Kidney epithelial cell (primary cell): ENCODE measurements at places on chromosomes 12 and 14.

DNA sequence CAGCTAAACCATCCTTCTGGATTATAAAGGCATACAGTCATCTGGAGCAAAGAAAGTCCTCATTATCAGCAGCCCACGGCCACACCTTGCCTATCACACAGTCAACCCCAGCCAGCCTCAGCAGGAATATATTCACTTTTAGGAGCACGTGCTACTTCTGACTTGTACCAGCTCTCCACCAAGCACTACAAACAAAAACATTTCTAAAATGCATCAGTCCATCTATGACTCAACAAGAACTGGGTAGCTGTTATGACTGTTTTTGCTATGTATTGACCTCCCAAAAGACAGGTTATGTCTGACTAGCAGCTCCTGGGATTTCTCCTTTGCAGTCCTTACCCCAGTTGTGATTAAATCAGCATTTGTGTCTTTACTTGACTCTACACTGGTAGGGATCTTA, 31.2 kb downstream of the NUAK1 start:
- DNase-seq: no peak

DNA sequence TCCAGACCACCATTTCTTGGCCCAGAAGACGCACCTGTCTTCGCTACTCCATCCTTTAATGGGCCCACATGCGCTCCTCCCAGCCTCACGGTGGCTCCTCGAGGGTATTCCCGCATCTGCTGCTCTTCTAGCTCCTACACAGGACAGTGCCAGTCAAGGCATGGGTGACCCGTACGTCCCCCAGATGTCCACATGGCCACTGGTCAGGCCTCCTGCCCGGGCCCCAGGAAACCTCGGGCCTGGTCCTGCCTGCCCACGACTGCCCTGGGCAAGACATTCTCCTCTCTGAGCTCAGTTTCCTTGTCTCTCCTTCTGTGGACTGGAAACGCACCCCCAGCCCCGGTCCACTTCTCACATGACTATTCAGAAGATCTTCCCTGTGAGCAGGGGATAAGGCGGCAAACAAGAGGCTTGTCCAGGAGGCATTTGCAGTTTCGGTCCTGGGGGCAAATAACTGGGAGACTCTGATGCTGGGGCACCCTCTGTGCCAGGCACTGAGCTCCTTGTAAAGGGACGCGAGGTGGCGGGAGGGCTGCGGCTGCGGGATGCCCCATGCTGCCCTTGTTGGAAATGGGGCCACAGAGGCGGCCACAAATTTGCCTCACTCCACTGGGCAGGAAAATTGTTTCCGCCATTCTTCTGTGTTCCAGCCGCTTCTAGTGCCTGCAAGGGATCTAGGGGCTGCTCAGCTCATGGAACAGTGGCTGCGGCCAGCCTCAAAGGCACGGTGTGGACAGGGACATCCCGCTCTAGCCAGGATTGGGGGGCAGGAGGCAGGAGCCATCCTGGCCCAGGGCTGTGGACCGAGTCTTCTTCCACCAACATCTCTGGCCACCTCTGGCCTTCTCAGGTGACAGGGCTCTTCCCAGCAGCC, 6.8 kb upstream of the BEGAIN start:
- DNase-seq: no peak

DNA sequence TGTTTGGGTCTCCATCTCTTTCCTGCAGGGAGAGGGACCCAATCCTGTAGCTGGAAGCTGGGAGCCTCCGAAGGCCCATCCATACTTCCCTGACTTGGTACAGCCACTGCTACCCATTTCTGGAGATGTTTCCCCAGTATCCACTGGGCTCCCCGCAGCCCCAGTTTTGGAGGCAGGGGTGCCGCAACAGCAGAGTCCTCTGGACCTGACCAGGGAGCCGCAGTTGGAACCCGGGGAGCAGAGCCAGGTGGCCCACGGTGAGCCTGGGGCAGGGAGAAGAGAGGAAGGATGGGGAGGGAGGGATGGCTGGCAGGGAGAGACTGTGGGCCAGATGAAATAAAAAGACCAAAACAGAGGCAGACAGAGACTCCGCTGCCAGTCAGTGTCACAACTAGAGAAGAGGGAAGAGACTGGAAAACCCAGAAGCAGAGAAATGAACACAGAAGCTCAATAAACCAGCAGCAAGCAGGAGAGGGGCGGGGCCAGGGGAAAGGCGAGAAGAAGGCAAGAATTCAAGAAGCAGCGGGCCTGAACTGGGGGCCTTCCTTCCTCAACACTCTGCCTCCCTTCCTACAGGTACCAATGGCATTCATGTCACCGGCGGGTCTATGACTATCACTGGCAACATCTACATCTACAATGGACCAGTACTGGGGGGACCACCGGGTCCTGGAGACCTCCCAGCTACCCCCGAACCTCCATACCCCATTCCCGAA, 6.3 kb downstream of the LTBR start:
- no peak for DNase-seq

GRCh38 chr12:88638966-88639760, 58.9 kb upstream of the KITLG start:
- no peak for DNase-seq

DNA sequence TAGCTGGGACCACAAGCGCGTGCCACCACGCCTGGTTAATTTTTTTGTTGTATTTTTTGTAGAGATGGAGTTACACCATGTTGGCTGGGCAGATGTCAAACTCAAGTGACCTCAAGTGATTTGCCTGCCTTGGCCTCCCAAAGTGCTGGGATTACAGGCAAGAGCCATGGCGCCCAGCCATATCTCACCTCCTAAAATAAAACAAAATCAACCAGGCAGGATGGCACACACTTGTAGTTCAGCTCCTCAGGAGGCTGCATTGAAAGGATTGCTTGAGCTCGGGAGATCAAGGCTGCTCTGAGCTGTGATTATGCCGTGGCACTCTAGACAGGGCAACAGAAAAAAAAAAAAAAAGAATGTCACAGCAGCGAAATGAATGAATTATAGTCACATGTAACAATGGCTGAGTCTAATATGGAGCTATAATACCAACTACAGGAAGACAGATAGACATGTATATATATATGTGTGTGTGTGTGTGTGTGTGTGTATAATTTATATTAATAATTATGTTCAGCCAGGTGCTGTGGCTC, 19.3 kb upstream of the TMEM120B start:
- no peak for DNase-seq

DNA sequence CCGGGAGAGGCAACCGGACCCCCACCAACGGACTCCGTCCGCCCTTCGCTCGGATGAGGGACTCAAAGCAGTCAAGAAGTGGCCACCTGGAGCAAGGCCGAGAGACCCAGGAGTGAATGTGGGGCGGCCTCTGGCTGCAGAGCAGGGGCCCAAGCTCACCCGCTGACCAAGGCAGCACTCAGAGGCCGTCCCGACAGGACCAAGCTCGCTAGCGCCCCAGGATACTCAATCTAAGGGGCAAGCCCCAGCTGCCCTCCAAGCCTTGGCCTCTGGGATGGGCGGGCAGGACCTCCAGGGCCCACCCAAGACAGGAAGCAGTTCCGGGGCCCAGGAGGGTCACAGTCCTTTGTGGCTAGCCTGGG, 936 bp downstream of the AKT1 start:
- no peak for DNase-seq

GRCh38 chr14:30803185-30803584, 71.2 kb upstream of the COCH start:
- DNase-seq: no peak

- no peak for DNase-seq
Observed at GRCh38 chr12:5097786-5098185, 54.1 kb downstream of the KCNA5 start.

- DNase-seq: peak; percentile 16
Observed at GRCh38 chr14:65791191-65791981, 378.9 kb downstream of the FUT8 start.

- DNase-seq: no peak
Observed at GRCh38 chr12:15405606-15406005, 83.3 kb downstream of the PTPRO start.

DNA sequence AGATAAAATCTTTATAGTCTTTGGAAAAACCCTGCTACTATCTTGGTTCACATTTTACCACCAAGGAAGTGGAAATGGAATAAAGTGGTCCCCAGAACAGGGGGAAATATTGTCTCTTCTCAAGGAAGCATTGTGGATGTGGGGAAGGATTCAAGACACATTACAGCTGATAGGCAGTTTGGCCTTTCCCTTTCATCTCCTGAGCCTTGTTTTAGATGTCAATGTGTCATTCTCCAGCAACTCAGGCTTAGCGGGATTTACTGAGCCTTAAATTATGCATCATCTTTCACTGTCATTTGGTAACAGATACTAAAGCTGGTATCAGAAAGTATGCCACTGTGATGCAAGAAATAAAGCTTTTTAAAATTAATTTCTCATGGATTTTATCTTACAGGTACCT, 136.2 kb downstream of the STXBP6 start:
- no peak for DNase-seq

DNA sequence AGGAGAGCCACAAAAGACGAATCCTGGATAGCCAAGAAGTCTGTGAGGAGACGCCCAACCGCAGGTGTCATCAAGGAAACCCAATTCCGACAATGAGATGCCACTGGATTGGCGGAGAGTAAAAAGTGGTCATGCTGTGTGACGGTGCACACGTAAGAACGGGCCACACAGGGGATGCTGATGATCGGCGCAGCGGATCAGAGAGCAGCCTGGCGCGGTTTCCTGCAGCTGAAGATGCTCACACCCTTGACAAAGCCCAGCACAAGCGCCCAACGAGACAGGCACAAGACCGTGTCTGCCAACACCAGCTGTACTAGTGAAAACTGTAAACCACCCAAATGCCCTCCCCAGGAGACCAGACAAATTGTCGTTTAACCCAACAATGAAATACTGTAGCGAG, 55.8 kb downstream of the CCDC85C start:
- no peak for DNase-seq

GRCh38 chr12:84046859-84047258, 865.7 kb downstream of the SLC6A15 start:
- DNase-seq: no peak

GRCh38 chr12:39402922-39403321, 40.0 kb downstream of the KIF21A start:
- no peak for DNase-seq

- no peak for DNase-seq
Observed at GRCh38 chr12:21500786-21501257, 613 bp downstream of the RECQL start.

DNA sequence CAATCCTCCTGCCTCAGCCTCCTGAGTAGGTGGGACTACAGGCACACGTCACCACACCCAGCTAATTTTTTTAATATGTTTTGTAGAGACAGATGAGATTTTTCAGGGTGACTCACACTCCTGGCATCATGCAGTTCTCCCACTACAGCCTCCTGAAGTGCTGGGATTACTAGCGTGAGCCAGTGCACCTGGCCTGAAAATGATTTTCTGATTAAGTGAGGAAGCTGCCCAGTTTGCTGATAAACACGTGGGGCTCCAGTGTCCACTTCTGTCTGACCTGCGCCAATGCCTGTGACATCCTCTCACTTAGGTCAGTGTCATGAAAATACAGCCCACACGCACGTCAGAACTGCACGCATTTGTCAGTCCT, 37.0 kb upstream of the SFSWAP start:
- DNase-seq: no peak

GRCh38 chr12:94795044-94795443, 144.7 kb upstream of the TMCC3 start:
- no peak for DNase-seq

DNA sequence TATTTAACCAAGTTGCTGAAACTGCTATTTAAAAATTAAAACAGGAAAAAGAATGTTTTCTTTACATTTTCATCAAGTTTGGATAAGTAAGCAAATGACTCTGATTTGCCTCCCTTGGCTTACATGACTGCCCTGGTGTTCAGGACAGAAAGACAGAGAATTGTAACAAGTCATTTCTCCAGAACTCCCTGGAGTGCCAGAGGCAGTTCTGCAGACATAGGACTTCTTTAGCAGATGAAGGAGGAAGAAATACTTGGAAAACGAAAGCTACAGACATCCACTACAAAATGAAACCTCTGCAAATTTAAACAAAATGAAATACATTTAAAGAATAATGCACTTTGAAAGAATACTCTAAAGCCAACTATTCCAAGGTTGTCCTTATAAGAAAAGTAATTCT, 253.9 kb downstream of the LRFN5 start:
- DNase-seq: no peak

- no peak for DNase-seq
Observed at GRCh38 chr12:119692410-119692809, 24.5 kb downstream of the PRKAB1 start.

DNA sequence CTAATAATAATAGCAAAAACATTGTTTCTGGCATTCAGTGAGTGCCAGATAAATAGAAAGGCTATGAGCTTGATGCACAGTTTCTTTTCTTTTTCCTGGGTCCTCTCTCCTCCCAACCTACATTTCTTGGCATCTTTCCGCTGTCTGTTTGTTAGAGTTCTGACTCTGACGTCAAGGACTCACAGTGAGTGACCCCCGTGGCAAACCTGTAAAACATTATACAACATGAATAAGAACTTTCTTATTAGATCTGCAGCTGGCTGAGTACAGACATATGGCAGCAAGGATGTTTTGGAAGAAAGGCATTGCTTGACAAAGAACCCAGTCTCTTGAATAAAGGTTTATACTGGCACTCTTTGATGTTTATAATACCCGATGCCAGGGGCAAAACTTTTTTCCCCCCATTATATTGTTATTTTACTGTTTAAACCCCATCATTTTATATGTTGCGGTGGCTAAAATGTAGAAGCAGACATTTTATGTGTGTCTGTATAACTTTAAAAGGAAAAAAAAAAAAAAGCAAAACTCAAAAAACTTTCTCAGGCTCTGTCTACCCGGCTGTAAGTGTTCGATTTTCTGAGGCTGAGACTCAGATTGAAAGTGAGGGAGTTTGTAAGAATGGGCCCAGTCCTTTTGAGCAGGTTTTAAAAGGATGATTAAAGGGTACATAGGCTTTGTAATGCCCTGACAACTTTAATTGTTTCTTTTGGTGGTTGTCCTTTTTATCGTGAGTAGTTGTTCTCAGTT, 159.3 kb downstream of the PDE3A start:
- DNase-seq: peak; percentile 18

DNA sequence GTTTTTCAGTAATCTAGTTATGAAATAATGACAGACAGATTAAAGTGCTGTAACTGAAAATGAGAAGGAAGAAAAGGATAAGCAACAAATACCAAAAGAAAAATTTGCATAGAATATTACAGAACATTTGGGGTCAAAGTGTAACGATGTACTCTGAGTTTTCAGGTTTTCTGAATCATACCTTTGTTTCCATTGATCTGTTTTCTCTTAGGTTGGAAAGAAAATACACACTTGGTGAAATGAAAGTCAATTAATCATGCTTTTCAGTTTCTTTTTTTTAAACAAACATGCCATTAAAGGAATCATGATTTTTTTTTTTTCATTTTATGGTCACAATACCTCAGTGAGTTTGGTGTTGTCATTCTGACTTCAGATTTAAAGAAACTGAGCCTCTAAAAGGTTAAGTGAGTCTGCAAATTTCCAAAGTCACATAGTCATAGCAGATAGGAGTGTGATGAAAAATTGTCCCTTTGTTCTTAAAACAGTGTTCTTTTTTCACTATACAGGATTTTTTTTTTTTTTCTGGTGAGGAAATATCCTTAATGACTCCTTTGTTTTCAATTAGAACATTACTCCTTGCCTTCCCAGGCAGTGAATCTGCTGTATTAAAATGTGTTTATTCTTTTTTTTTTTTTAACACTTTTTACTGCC, 35.9 kb upstream of the PZP start:
- DNase-seq: no peak
